Epithelial cell of esophagus (primary cell): ENCODE measurements at places on chromosomes 6 and 20.

- DNase-seq = peak; percentile 47
Measured at GRCh38 chr6:149895048-149895590, 2.8 kb downstream of the RAET1E start.

GRCh38 chr6:74577619-74578018, 628.2 kb downstream of the COL12A1 start:
- no peak for DNase-seq

DNA sequence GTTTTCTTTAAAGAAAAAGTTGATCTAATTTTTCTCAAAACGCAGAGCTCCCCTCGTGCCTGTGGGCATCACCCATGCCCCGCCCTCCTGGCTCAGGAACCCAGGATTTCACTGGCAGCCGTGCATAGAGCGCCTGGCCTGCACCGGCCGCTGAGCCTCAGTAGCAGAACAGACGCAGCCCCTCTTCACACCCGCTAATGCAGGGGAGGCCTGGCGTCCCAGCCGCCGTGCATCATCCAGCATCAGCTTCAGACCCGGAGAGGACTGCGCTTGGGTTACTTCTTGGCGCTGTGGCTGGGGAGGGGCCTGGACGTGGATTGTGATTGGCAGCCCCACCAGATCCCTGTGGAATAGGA, 18.1 kb downstream of the RBM38 start:
- no peak for DNase-seq

DNA sequence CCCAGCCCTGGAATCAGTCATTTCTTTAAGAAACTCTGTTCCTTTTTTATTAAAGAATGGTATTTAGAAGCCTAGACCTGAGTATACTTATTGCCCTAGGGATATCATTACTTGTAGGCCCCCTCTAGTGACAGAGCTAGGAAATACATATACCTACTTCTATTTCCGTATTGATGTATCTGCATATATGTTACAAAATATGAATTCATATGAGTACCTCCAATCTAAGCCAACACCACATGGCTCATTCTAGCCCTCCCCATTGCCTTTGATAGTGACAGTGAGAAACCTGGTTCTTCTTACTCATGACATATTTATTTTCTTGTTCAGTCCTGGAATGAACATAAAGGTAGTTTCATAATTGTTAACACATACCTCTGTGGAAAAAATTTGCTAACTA, 137.2 kb downstream of the FARS2 start:
- DNase-seq = peak; percentile 81

GRCh38 chr6:26383624-26384417, 913 bp downstream of the BTN2A2 start:
- peak; percentile 67 for DNase-seq
